NCI-H510A (cell line): ENCODE measurements at places on chromosomes 5 and 9.

DNA sequence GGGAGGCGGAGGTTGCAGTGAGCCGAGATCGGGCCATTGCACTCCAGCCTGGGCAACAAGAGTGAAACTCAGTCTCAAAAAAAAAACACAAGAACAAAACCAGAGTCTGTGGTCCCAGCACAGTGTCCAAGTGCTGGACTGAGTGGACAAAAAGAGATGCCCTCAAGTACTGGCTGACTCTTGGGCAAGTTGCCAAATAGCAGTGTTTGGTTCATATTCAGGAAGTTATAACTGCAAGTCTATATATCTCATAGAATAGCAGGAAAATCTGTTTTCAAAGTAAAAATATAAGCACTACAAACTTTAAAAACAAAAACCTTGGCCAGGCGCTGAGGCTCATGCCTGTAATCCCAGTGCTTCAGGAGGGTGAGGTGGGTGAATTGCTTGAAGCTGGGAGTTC, 7.3 kb downstream of the HABP4 start:
- no peak for DNase-seq

- no peak for DNase-seq
Observed at GRCh38 chr5:36728697-36729543, 122.5 kb downstream of the SLC1A3 start.

- no peak for DNase-seq
Observed at GRCh38 chr5:51398875-51399642, 15.8 kb downstream of the ISL1 start.

GRCh38 chr5:102306121-102306520, 10.0 kb upstream of the SLCO4C1 start:
- no peak for DNase-seq

- DNase-seq, result no peak
Observed at GRCh38 chr5:31825518-31826068, 186.7 kb downstream of the PDZD2 start.

DNA sequence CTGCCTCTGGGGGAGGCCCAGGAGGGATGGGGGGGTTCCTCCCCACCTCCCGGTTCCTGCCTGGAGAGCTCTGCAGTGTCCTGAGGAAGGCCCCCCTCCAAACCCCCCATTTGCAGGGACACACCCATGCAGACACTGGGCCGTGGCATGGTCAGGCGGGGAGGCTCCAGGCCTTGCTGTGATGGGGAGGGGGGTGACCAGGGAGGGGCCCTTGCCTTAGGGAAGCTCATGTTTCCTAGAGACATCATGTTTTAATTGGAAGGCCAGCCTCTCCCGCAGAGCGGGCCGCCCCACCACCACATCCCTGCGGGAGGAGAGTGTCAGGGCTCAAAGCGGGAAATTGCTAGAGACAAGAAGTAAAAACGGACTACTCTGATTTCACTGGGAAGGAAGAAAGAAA, 12.0 kb downstream of the PRRX2 start:
- no peak for DNase-seq

GRCh38 chr5:32933692-32934091, 222.6 kb downstream of the NPR3 start:
- no peak for DNase-seq

- DNase-seq, result no peak
Observed at GRCh38 chr5:125926172-125926571, 497.0 kb upstream of the GRAMD2B start.

DNA sequence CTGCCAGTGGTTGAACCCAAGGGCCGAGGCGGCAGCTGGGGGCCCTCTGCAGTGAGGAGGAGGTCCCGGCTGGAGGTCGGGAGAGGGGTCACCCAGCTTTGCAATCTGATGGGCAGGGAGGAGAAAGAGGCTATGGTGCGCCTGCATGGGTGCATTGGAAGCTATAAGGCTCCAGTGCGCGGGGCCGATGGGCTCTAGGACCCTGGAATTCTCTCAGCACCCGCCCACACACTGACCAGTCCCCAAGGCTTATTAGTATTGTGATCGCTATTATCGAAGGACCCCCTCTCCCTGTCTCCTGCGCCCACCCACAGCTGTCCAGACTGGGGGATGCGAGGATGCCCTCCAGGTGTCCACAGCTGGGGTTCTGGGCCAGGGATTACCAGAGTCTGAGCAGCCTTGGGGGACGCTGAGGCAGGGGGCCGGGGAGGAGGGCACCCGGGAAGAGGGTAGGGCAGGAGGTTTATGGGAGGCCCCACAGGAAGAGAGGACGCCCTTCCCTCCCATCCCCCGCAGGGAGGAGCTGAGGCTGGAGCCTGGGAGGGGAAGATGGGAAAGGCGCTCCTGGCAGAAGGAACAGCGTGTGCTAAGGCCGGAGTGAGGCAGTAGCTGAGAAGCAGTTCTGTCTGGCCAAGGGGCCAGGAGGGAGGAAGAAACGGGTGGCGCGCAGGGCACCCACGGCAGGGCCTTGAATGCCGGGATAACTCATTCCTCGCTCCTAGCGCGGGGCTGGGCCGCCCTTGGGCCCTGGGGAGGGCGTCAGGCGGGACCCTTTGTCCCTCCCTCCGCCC, 24.2 kb downstream of the C9orf50 start:
- no peak for DNase-seq

GRCh38 chr9:27335075-27335474, 38.1 kb upstream of the EQTN start:
- DNase-seq, result no peak

DNA sequence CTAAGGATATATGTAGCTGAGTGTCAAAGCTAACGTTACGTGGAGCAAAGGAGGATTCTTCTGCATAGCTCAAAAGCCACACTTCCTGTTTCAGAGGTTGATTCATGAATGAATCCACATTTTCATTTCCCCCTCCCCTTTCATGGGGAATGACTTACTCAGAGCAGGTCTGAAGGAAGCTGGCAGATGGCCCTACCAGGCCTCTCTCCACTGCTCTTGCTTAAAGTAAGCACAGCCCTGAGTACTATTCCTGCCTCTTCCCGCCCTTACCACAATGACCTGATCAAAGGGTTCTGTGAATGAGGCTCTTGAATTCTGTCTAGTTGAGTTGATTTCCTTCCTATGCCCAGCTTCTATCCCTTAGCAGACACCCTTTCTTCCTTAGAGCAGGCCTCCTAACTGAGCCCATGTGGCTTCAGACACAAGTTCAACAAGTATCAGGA, 6.3 kb downstream of the IGIP start:
- no peak for DNase-seq

DNA sequence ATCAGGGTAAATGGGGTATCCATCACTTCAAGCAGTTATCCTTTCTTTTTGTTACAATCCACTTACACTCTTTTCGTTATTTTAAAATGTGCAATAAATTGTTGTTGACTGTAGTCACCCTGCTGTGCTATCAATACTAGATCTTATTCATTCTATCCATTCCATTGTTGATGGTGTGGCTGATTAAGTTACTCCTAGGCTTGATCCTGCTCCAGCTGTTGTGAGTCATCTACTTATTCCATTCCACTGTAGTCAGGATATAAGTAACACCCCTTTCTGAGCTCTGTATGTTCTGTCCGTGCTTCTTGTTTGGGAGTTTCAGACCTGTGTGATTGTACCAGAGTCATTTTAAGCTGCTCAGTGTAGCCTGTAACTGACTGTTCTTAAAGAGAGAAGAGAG, 122.5 kb upstream of the RUSC2 start:
- DNase-seq, result no peak

- DNase-seq, result no peak
Observed at GRCh38 chr9:129408535-129409215, 212.2 kb downstream of the C9orf50 start.

DNA sequence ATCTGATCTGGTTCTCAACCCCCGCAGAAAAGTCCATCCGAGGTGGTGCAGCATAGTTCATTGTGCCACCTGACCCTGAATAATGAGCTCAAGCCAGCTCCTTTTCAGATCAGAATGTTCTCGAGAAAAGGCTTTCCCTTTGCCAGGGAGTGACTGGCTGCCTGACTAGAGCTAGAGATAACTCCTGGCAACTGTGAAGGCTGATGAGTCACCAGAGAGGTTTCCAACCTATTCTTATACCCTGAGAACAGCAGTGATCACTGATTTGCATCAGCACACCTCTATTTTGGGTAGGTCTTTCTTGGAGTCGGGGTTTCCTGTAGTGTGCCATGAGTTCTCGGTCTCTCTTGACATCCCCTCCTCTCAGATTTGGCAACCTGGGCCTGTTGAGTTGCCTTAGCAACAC, 127.9 kb downstream of the PIK3R1 start:
- no peak for DNase-seq

GRCh38 chr5:2801577-2802525, 50.4 kb upstream of the IRX2 start:
- DNase-seq, result no peak

DNA sequence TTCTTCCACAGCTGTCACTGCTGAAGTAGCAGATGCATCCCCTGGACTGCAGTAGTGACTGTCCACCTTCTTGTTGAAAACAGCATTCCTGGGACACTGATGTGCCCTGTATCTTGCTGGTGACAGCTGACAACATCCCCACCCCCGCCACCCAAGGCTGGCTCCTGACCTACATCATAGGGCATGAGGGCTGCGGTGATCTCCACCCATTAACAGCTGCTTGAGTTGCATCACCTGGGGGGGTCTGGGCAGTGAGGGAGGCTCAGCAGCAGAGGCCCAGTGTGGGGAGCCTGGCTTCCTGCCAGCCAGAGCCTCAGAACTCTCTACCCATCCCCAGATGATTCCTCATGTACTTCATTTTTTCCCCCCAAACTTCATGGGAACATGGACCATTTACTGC, 4.1 kb downstream of the PRUNE2 start:
- peak; percentile 34 for DNase-seq

- no peak for DNase-seq
Observed at GRCh38 chr5:67234671-67235176, 38.1 kb upstream of the CD180 start.

DNA sequence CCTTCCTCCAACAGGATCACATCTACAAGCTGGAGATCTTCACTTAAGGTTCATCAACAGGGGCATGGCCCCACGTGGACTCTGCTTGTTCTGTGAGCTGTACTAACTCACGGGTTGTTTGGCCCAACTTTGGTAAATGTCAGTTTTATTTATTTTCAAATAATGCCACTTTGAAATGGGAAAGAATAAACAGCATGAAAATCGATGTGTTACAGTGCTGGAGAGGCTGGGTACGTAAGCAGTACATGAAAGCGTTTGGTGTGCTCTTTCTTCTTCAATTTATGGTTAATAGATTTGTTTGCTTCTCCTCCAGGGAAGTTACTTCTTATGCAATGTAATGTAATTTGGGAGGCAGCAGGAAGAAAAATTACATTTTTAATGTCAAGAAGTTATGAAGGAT, 389.9 kb upstream of the DAP start:
- no peak for DNase-seq

- no peak for DNase-seq
Observed at GRCh38 chr9:127390248-127390545, 6.8 kb upstream of the SLC2A8 start.

DNA sequence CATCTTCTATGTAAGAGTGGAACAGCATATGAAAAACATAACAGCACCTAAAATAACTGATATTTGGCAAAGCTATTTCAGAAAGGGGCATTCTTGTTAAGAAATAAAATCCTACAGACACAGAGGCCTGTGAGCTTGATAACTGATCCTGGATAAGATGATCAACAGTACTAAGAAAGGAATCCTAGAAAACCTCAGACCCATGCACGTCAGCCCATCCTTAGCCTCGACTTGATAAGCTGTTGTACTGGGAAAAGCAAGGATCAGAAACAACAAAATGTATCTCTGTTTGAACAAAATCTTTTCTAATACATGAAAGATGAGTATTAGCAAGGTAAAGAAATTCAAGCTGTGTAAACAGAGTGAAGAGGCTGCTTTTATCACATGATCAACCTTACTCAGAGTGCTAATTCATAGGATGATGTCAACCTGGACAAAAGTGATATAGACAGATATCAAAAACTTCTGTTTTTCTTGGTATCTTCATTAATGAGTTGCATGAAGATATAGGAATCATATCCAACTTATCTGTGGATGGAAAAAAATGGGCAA, 15.2 kb downstream of the LIFR start:
- DNase-seq, result peak; percentile 58

DNA sequence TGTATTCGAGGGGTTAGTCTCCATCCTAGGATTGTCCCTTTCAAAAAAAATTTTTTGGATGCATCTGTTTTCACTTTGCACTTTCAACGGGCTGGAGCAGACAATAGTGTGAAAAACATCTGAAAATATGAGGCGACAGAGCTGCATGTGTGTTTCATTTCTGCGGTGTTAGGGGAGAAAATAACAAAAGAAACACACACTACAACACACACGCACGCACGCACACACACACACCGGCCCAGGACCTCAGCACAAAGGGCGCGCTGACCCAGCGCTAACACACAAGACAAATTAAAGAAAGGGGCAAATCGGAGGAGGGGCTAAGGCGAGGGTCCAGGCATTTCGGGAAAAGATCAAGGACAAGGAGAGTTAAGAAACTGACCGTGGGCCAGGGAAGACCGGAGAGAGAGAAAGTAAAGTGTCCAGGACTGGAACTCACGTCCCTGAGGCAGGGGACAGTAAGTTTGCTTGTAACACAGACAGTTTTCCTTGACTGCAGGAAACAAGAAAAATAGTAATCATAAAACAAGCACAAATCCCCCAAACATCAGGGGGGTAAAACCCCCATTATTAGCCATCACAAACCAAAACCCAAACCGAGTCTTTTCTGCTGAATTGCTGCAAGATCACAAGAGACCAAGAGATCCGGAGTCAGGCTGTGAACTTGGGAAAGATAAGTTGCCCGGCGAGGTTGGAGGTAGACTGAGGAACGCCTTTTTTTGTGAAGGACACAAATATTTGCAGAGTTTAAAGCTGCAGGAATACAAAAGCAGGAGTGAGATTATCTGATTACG, 302.1 kb downstream of the PARP8 start:
- DNase-seq, result no peak
